Parietal lobe (tissue), 2 donors: ENCODE measurements at places on chromosomes 2 and 18. TPM values are rescaled to one million over a fixed set of nuclear protein-coding genes. Genes with fewer than 3 reads are reported as not detected.

GBX2 gene
- total RNA-seq: not detected

RGPD3 gene
- 1.3 TPM for total RNA-seq

C2orf80 gene
- total RNA-seq: 21.0 TPM

TRABD2A gene
- total RNA-seq: 1.6 TPM

VPS54 gene
- 43.2 TPM for total RNA-seq

BMP10 gene
- not detected for total RNA-seq

COL4A4 gene
- 0.94 TPM for total RNA-seq

SLC5A7 gene
- 1.3 TPM for total RNA-seq

SELENOI gene
- total RNA-seq: 69.2 TPM

IL1F10 gene
- not detected for total RNA-seq

KYNU gene
- under 0.01 TPM for total RNA-seq

VIL1 gene
- not detected for total RNA-seq

PSMA8 gene
- total RNA-seq: not detected

ITGB6 gene
- not detected for total RNA-seq

IL1B gene
- total RNA-seq: 2.2 TPM

KLF7 gene
- 87.0 TPM for total RNA-seq

GALNT3 gene
- total RNA-seq: 7.8 TPM

RAB27B gene
- total RNA-seq: 17.2 TPM

HNMT gene
- total RNA-seq: 54.1 TPM

GPR45 gene
- total RNA-seq: 0.94 TPM

MOCOS gene
- total RNA-seq: 0.31 TPM

TCF4 gene
- total RNA-seq: 1,475 TPM

SEPTIN10 gene
- total RNA-seq: 91.7 TPM

DOK1 gene
- total RNA-seq: 3.8 TPM

HS6ST1 gene
- 81.7 TPM for total RNA-seq

GPR75 gene
- total RNA-seq: 27.2 TPM

POMC gene
- total RNA-seq: 2.8 TPM

B4GALT6 gene
- 10.3 TPM for total RNA-seq

ECEL1 gene
- 0.63 TPM for total RNA-seq

CYP27C1 gene
- total RNA-seq: 3.1 TPM

MARCHF4 gene
- 18.5 TPM for total RNA-seq

MPP4 gene
- total RNA-seq: 0.63 TPM

ACTG2 gene
- not detected for total RNA-seq

OSBPL6 gene
- total RNA-seq: 34.4 TPM

TUBA3E gene
- not detected for total RNA-seq

CDH2 gene
- 208 TPM for total RNA-seq

GPR39 gene
- 10.0 TPM for total RNA-seq

GKN1 gene
- not detected for total RNA-seq

ADGRF3 gene
- under 0.01 TPM for total RNA-seq

IGFBP2 gene
- total RNA-seq: 124 TPM

RAB17 gene
- total RNA-seq: not detected

RNPEPL1 gene
- total RNA-seq: 10.6 TPM

DLGAP1 gene
- total RNA-seq: 277 TPM

ACVR1 gene
- 34.4 TPM for total RNA-seq

MSTN gene
- total RNA-seq: 1.3 TPM

CD8B2 gene
- total RNA-seq: not detected

CIB4 gene
- not detected for total RNA-seq

ALPG gene
- not detected for total RNA-seq

EFR3B gene
- 69.5 TPM for total RNA-seq

TUBA3D gene
- total RNA-seq: not detected

G6PC2 gene
- total RNA-seq: not detected

SP5 gene
- total RNA-seq: 0.63 TPM

TXNL4A gene
- total RNA-seq: 37.2 TPM

ATF2 gene
- 148 TPM for total RNA-seq

LYG2 gene
- not detected for total RNA-seq

MYOM1 gene
- total RNA-seq: 2.2 TPM

CDH20 gene
- 5.9 TPM for total RNA-seq

ANKRD62 gene
- total RNA-seq: 0.63 TPM

CKAP2L gene
- 4.7 TPM for total RNA-seq

LYPD6 gene
- 17.5 TPM for total RNA-seq
